CD4-positive, alpha-beta T cell treated with Interferon alpha-2 for 1 hour (primary cell): ENCODE measurements at places on chromosomes 6 and 20.

- DNase-seq = peak; percentile 34
These were observed 47.5 kb downstream of the DSTN start for GRCh38 chr20:17617212-17617867.

- DNase-seq = no peak
These were observed 21.3 kb downstream of the STK35 start for GRCh38 chr20:2122936-2123335.

DNA sequence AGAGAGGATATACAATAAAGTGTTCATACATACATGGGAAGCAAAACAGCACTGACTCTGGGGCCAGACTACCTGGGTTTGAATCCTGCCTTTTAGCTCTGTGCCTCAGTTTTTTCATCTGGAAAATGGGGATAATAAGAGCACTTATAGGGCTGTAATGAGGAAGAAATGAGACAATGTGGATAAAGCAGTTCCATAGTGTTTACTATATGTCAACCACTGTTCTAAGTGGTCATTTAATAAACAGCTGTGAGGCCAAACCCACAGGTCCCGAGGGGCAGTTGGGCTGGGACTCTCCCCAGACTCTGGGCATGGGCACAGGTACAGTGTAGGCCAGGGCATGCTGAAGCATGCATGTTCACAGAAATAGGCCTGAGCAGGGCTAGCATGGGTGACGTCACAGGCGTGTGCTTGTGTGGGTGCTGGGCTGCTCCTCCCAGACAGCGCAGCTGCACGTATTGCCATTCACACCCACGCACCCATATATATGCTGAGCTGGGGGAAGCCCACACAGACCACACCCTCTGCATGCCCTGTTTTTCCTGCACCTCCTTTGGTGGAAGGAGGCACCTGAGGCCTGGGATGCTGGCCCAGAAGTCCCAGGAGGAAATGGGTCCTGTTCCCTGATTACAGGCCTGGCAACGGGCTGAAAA lies 3.5 kb upstream of the PLCG1 start:
- peak; percentile 66 for DNase-seq

- DNase-seq = no peak
These were observed 231.0 kb upstream of the PRND start for GRCh38 chr20:4490606-4491280.

- DNase-seq = no peak
These were observed 178.0 kb downstream of the TAF4 start for GRCh38 chr20:61887596-61888093.

- no peak for DNase-seq
These were observed 94.7 kb downstream of the TMEM170B start for GRCh38 chr6:11632231-11632630.

DNA sequence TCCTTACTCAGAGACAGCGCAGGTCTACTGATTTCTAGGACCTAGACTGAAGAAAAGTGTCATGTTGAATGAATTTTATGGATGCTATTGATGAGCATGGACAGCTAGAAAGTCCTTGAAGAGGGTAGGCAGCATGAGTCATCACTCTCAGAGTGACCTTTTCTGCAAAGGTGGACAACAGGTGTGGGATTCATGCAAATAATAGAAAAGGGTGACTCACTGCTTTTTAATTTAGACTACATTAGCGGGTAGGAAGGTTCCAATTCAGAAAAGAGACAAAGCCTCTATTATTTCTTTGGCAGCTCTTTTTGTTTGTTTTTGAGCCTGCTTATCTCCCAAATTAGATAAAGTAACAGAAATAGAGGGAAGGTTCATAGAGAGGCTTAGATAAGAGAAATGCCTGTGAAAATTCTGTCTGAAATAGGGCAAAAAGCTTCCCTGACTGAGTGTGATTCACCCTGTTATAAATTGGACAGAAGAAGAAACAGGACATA lies 191.4 kb downstream of the TENT5A start:
- no peak for DNase-seq

- no peak for DNase-seq
These were observed 36.0 kb upstream of the SNX9 start for GRCh38 chr6:157787080-157787479.

DNA sequence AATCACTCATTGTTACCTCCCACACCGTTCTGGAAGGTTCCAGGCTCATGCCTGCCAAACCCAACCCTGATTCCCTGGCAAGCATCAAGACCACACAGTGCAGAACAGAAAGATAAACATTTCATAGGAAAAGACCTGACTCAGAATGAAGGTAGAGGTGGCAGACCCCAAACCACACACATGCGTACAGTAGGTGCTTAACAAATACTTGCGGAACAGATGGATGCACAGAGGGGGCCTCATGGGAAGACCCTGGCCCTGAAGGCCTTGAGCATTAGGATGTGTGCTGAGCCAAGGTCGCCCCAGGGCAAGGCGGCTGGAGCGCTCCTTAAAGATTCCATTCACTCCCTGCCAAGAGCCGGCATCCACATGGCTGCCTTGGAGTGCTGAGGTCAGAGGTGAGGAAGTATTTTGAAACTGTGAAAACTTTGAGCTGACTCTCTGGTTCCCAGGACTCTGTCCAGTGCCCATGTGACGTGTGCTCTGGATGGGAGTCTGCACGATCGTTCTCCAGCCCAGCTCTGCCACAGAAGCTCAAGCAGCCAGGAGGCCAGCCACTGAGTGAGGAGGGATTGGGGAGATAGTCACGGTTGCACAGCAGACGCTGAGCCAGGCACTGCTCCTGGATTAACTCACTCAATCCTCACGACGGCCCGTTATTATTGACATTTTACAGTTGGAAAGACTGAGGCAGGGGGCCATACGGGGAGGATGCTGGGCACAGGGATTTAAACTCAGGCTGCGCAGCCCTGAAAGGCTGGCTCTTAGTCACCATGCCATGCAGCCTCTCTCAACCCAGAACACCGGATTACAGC lies 65.5 kb upstream of the AFDN start:
- DNase-seq = no peak

GRCh38 chr6:111794727-111795452 lies 78.4 kb downstream of the FYN start:
- DNase-seq = peak; percentile 60

- peak; percentile 36 for DNase-seq
These were observed 34.7 kb downstream of the MAN1A1 start for GRCh38 chr6:119314885-119315272.
